ENCODE measurements at places on chromosomes 5 and 9.
A peak's percentile ranks its signal among the peaks of the same experiment; 100 is the strongest.

DNA sequence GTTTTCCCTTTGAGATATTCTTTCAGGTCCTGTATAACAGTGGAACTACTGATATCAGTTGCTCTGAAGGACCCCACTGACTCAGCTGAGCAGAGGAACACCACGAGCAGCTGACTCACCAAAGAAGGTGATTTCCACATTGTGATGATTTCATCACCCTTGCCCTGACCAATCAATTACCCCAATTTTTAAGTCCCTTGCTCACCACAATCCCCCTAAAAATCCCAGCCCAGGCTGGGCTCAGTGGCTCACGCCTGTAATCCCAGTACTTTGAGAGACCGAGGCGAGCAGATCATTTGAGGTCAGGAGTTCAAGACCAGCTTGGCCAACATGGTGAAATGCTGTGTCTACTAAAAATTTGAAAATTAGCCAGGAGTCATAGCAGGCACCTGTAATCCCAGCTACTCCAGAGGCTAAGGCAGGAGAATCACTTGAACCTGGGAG is 125.3 kb upstream of the ABCA1 start:
- DNase-seq: no peak

DNA sequence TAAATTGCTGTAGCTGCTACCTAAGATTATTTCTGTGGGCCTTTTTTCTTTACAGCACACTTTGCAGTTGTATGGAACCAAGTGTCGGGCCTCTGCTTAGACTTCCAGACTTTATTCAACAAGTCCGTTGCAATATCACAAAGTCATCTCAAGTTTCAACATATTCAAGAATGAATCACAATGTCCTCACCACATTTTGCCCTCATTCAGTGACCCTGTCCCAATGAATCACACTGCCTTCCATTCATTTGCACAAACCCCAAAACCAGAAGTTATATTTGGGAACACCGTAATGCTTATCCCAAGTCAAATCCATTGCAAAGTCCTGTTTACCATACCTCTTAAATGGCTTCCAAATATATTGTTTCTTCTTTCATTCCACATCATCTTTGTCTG is 439.6 kb downstream of the CSNK1G3 start:
- no peak for DNase-seq

GRCh38 chr5:113427871-113428574 is 6.8 kb downstream of the TSSK1B start:
- no peak for DNase-seq

DNA sequence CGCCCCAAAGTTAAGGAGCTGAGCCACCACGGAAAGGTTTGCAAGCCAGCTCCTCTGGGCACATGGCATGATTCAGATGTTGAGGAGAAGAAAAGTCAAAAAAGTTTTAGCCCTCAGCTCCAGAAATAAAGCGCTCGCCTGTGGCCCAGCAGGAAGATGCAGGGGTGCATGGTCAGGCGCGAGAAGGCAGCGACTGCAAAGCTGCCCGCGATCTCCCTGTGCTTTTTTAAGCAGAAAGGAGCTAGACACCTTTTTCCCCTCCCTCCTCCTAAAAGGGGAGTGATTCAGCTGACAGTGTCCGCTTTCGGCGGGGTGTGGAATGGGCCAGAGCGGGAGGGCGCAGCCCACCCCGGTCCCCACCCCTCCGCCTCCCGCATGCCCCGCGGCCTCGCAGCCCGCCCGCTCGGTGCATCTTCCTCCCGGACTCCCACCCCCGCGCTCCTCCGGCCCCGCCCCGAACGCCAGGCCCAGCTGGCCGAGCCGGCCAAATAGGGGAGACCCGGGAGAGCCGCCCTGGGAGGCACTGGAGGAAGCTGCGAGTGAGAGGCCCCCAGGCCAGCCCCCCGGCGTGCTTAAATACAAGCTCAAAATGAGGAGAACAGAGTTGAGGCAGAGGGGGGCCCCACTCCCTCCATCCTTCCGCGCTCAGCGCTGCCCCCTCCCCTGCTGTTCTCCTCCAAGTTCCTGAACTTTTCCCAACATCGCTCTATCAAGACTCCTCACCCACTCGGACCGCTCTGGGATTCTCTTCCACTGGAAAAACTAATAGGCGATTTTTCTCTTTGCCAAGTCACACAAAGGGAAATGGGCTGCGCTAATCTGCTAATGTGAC is at the start of gene ADAMTS12:
ADAMTS12 (minus strand) TSS at position 203 of the 832 bp plus-strand sequence; CDS start at position 69, 134 bp downstream.
- peak; percentile 78 for DNase-seq

DNA sequence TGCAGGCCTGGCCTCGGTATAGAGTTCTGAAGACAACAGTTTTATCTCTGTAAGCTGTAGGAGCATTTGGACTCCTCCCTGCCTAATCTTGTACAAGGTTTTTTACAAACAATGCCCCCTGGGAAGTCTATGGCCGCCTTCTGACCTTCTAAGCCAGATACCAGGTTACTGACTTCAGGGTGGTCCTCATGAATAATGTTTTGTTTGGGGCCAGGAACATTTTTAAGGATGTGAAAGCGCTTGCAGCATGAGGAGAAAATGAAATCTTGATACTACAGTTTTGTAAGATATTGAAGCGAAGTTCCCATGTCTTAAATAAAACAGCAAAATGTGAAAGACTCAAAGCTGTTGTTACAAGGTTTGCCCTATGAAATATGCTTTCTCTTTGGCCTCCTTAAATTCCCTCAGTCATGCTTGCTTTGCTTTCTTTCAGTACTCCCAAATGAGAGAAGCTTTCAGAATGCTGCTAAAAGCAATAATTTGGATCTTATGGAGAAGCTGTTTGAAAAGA is 5.2 kb downstream of the ANKDD1B start:
- DNase-seq: no peak

DNA sequence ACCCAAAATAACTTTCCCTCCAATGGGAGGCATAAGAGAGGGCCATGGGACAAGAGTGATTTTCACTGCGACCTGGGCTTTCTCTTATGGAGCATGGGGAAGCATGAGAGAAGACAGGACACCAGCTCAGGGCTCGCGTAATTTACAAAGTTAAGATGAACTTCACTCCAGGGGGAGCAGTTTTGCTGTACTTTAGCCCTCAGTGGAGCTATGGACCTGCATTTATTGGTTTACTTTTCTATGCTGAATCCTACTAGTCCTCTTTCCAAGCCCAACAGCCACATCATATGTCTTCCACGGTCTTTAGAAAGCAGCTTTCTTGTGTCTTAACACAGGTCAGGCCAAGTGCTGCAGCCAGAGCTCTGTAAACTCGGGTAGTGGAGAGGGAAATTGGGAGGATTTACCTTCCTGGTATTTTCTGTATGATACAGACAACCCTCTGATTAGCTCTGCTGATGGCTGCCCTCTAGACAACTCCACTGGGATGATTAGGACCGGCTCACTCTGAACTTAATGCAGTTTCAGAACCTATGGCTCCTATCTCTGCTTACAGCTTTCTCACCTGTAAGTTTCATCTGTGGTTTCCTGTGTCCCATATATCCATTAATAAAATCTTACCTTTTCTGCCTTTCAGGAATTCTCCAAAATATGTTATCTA is 581.0 kb upstream of the RORB start:
- DNase-seq: no peak

DNA sequence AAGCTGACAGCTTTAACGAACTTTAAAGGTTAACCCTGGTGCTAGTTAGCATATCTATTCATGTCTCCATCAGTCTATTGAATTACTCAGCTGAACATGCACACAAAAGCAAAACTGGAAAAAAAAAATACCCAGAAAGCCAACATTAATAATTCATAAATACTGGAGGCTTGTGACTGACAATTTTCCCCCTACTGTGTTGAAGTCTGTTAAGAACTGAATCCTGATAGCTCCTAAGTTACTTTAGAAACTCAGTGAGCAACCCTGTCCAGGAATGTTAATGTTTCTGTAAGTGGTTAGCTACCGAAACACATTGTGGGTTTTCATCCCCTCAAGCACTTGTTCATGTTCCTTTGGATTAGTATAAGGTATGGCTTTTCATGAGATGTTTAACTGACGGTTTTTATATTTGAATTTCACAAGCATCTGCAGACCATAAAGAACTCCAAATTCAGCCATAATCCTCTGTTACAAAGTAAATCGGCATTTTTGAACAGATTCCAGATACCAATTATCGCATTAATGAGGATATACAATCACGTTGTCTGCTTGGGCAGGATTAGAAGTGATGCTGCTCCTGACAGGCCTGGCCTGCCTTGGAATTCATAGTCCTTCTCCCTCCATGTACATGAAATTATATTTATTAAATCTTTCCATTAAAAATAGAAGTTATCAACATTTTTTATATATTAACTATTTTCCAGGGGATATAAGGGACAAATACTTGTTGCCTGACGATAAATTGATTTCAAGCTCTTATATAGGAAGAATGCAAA is 331.2 kb downstream of the TLE4 start:
- no peak for DNase-seq

GRCh38 chr5:126814721-126815404 is 37.9 kb downstream of the LMNB1 start:
- DNase-seq: no peak

- DNase-seq: no peak
Measured at GRCh38 chr9:9079473-9079872, 1279.9 kb upstream of the DMAC1 start.

DNA sequence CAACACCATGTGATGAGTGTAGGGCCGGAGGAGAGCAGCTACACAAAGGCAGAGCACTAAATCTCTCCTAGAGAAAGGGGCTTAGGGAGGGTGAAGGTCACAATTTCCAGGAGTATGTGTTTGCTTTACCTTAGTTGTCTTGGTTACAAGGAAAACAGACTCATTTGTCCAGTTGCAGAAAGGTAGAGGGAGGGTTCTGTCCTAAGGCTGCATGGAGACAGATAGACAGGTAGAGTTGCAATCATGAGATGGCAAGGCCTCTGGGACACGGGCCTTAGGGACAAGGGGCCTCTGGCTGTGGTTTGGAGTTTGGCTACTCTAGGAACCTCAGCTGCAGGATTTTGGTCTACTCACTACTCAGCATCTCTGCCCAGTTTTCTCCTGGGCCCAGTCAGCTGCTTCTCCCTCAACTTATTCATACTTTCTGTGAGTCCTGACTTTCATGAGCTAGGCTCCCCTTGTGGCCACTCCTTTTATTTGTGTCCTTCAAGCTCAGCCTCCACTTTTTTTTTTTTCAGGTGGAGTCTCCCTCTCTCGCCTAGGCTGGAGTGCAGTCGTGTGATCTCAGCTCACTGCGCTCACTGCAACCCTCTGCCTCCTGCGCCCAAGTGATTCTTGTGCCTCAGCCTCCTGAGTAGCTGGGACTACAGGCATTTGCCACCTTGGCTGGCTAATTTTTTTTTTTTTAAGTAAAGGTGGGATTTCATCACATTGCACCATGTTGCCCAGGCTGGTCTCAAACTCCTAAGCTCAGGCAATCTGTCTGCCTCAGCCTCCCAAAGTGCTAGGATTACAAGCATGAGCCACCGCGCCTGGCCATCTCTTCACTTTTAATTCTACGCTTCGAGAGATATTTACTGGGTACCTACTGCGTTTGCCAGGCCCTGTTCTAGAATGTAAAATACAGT is 76.6 kb downstream of the PTPDC1 start:
- no peak for DNase-seq

DNA sequence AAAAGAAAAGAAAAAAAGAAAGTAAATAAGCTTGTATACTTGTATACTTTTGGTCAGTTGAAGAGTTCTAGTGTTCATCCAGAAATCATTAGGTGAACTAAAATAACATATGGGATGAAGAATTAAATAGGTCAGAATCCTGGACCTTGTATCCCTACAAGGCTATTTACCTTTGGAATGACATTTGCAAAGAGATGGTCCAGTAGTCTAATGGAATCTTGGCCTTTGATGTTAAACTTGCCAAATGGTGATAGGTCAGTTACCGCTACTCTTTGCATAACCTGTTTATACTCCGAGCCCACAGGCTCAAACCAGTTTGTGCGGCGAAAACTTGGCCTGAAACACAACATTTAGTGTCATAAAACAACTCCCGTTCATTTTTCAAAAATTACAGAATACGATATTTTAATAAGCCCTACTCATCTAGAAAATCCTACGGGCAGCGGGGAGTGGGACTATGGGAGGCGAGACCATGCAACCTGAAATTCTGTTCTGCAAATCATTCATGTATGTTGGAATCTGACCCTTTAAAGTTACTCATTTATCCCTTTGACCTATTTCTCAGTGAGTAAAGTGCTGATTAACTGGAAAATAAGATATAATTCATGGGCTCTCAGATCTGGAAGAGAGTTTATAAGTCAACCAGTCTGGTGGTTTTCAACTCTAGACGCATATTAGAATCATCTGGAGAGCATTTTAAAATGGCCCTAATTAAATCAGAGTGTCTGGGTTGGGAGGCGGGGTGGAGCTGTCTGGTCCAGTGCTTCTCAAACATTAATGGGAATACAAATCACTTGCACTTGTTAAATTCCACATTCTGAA is 38.6 kb downstream of the DMGDH start:
- no peak for DNase-seq

GRCh38 chr5:169933616-169934015 is 46.7 kb downstream of the INSYN2B start:
- DNase-seq: no peak

- DNase-seq: no peak
Measured at GRCh38 chr5:120767178-120767820, 303.2 kb downstream of the PRR16 start.

GRCh38 chr9:2622461-2623287 is 1.1 kb downstream of the VLDLR start:
- peak; percentile 36 for DNase-seq

All from muscle of arm (tissue), 14 donors.